ENCODE measurements at places on chromosomes 6 and 20.

DNA sequence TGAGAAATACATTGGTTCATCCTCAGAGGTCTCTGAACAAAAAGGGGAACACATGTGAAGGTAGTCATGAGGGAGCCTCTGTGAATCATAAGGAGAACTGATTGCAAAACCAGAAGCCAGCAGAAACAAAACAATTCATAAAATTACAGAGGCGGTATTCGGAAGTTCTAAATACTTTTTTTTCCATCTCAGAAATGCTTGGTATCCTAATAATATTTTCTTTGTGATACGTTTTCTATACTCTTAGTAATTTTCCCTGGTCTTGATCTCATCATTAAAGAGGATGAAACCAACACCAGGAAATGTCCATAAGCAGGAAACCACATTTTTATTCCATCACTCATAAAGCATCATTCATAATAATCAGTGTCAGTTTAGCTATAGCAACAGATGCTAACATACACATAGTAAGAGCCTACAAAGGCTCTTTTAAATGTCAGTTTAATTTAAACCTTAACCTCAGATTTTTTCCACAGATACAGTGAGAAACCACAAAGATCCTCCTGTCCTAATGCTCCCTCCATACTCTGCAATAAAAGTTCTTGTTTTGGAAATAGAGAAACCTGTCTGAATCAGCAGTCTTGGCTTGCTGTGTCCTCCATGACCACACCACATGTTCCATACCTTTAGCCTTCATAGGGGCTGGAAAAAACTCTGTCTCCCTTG, 29.2 kb downstream of the SGK1 start:
- DNase-seq, result no peak
- no peak overlapping the region for H3K27ac ChIP-seq
- H3K27me3 ChIP-seq, result no peaks in the 10 kb centered on the region
- H3K36me3 ChIP-seq, result no peaks in the 10 kb centered on the region
- peaks cover 3% of the 10 kb centered on the region for H3K4me1 ChIP-seq
- no peak overlapping the region for H3K4me3 ChIP-seq

GRCh38 chr6:106446287-106446885, 85.9 kb downstream of the CRYBG1 start:
- no peaks in the 10 kb centered on the region for H3K36me3 ChIP-seq
- no peak for DNase-seq
- no peak overlapping the region for H3K27ac ChIP-seq
- H3K4me1 ChIP-seq, result peaks cover 9% of the 10 kb centered on the region
- H3K27me3 ChIP-seq, result no peaks in the 10 kb centered on the region

DNA sequence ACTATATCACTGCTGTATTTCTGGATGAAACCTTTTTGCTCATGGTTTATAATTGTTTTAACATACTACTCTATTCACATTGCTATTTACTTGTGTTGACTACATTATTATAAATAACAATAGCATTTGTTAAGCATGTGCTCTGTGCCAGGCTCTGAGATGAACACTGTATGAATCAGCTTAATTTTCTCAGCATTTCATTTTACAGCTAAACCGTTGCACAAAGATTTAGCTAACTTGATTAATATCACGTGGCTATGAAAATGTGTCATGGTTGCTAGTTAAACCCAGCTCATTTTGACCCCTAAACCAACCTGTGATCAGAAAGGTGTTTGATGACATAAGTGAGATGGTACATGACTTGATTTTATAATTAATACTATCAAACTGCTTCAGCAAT, 77.5 kb downstream of the NCOA7 start:
- no peak overlapping the region for H3K27ac ChIP-seq
- no peak overlapping the region for H3K4me3 ChIP-seq
- peaks cover 12% of the 10 kb centered on the region for H3K36me3 ChIP-seq
- H3K27me3 ChIP-seq, result no peaks in the 10 kb centered on the region

GRCh38 chr20:25023356-25023755, 30.8 kb upstream of the APMAP start:
- H3K27me3 ChIP-seq, result no peaks in the 10 kb centered on the region
- peaks cover 51% of the 10 kb centered on the region for H3K36me3 ChIP-seq
- peaks cover 6% of the 10 kb centered on the region for H3K4me1 ChIP-seq

GRCh38 chr20:35447082-35447789, 8.2 kb upstream of the CEP250 start:
- peak overlapping the region; percentile 40 for H3K4me3 ChIP-seq
- peaks cover 5% of the 10 kb centered on the region for H3K4me1 ChIP-seq
- no peaks in the 10 kb centered on the region for H3K36me3 ChIP-seq
- peak; percentile 94 for DNase-seq

DNA sequence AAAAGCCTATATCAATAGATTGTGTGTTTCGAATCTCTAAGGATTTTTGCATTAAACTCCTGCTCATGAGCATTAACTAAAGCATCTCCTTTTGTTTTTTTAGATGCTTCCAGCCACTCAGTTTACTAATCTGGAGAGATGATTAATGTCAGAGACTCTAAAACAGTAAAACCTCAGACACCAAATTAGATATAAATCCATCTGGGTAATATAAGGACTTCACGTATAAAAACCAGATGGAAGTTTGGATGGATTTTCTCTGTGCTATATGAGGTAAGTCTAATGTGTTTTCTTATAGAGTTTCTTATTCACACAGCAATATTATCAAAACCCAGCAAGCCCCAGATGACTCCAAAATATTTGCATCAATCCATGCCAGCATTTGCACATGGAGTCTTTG, 137.2 kb downstream of the SYNE1 start:
- H3K4me3 ChIP-seq, result no peak overlapping the region
- H3K27me3 ChIP-seq, result peaks cover under 1% of the 10 kb centered on the region
- no peak overlapping the region for H3K27ac ChIP-seq

DNA sequence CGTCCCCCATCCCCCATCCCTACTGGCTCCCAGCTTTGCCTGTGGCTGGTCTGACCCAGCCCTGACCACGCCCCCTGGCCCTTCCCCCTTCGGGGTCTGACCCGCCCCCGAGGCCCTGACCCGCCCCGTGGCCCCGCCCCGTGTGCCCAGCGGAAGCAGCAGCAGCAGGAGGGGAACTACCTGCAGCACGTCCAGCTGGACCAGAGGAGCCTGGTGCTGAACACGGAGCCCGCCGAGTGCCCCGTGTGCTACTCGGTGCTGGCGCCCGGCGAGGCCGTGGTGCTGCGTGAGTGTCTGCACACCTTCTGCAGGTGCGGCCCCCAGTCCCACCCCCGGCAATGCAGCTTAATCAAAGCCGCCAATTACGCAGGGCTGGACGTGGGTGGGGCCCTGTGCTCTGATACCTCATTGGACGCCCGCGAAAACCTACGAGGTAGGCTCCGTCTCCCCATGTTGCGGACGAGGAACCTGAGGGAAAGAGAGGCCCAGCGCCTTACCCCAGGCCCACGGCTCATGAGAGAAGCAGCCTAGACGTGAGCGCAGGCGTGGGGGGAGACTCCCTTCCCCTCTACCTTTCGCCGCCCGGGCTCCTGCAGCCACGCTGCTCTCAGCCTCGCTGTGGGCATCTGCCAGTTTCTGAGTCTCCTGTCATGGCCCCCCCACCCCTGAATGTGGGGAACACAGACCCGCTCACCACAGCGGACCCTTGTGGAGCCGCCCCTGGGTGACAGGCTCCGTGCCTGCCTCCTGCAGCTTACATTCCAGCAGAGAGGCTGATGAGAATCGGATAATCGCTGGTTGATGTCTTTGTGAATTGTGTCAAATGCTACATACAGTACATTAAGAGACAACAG, 12.8 kb downstream of the RBCK1 start:
- no peaks in the 10 kb centered on the region for H3K27me3 ChIP-seq
- no peak overlapping the region for H3K4me3 ChIP-seq
- H3K27ac ChIP-seq, result no peak overlapping the region
- no peak for DNase-seq
- no peaks in the 10 kb centered on the region for H3K4me1 ChIP-seq

- H3K36me3 ChIP-seq, result no peaks in the 10 kb centered on the region
- H3K4me1 ChIP-seq, result peaks cover 13% of the 10 kb centered on the region
- peaks cover 49% of the 10 kb centered on the region for H3K27me3 ChIP-seq
- no peak within 1 kb of the TSS for H3K27ac ChIP-seq
- DNase-seq, result no peak
These were observed at the start of gene ESR1 for GRCh38 chr6:151807513-151808370. Gene ESR1, plus strand, starts transcription at chr6:151807682. Its CDS starts 231 bp downstream, at chr6:151807913.

GRCh38 chr6:136960781-136961180, 38.7 kb downstream of the SLC35D3 start:
- H3K4me3 ChIP-seq, result no peak overlapping the region
- H3K36me3 ChIP-seq, result no peaks in the 10 kb centered on the region
- no peak overlapping the region for H3K27ac ChIP-seq
